Kidney epithelial cell (primary cell): ENCODE measurements at places on chromosomes 5 and 9. TPM values are rescaled to one million over a fixed set of nuclear protein-coding genes. Genes with fewer than 3 reads are reported as not detected.

The C9 gene
- total RNA-seq = not detected in 2 replicates

The SLC6A3 gene
- not detected in 2 replicates for total RNA-seq

DNA sequence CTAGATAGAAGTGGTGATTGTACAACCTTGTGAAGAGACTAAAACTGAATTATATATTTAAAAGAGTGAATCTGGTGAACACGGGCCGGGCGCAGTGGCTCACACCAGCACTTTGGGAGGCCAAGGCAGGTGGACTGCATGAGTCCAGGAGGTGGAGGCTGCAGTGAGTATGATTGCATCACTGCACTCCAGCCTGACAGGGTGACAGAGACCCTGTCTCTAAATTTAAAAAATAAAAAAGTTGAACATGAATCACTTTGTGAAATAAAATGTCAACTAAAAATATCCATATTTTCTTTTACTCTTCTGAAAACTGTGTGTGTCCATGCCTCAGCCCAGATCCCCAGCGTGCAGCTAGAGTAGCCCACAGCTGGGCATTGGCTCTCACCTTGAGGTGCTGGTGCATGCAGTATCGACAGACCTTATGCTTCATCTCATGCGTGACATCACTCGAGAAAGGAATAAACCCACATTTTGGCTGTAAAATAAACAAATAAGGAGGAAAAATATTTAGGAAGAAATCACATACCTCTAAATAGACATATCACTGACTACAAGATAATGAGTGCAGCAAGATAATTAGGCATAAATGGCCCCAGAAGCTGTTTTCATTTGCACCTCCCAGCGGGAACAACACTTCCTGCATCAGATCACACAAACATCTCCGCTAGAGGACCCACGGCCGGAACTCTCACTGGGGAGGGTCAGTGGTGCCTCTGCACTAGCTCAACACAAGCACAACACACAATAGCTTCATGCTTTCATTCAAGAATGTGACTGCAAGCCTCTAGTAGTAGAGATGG is 22.1 kb downstream of the IPPK start:
- no peak for DNase-seq

DNA sequence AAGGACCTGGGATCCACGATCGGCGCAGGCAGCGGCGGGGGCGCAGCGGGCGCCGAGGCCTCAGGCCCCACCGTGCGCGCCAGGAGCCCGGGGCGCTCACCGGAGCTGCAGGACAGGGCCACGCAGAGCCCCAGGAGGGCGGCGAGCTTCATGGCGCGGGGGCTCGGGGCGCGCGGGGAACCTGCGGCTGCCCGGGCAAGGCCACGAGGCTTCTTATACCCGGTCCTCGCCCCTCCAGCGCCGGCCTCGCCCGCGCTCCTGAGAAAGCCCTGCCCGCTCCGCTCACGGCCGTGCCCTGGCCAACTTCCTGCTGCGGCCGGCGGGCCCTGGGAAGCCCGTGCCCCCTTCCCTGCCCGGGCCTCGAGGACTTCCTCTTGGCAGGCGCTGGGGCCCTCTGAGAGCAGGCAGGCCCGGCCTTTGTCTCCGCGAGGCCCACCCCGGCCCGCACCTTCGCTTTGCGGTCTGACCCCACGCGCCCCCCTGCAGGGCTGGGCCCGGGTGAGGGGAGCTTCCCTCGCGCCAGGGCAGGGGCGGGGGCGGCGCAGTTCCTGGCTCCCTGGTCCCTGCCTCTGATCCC is at the start of gene SCGB3A1:
Gene SCGB3A1, minus strand, starts transcription at position 189 of the 577 bp plus-strand sequence. Its CDS starts 37 bp downstream, at position 152.
- no peak for DNase-seq

GRCh38 chr5:98827588-98828284 is 54.3 kb downstream of the RGMB start:
- no peak for DNase-seq

The FAF2 gene
- total RNA-seq = 44.4 and 45.5 TPM in 2 replicates

The MCCC2 gene
- total RNA-seq = 40.4 and 44.1 TPM in 2 replicates

- no peak for DNase-seq
Observed at GRCh38 chr5:135921388-135921787, 25.7 kb upstream of the IL9 start.

DNA sequence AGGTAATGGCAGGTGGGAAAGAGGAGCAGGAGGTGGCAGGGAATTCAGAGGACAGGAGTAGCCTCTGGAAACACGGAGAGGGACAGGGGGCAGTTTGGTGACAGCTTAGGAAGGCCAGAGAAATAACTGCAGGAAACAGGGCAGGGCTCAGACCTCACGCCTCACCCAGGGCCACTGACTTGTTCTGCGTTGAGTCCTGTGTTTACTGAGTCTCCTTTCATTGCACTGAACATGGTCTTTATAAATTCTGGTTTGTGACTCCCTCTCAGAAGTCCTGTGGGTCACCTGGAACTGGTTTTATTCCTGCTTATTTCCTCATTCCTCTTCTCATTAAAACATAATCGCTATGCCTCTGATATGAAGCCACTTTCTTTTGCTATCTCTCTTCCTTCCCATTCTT is 55.2 kb upstream of the ZNF622 start:
- no peak for DNase-seq

GRCh38 chr5:116930616-116931015 is 356.0 kb upstream of the SEMA6A start:
- no peak for DNase-seq

- no peak for DNase-seq
Observed at GRCh38 chr9:6506571-6506970, 93.6 kb downstream of the UHRF2 start.

DNA sequence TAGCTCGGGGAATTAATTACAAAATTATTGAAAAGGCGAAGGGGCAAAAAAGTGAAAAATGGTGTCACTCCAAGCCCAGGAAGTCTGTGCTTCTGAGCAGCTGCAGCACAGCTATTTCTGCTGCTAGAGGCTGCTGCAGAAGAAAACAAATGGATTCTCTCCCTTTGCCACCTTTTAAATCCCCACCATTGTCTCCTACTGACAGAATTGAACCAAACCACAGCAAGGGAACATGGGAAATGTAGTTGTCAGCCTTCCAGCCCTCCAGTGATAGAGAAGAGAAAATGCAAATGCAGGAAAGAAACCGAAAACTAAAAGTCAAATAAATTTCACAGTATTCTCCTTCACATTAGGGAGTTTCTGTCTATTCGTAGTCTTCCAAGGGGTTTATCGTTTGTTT is 33.4 kb upstream of the CDC42SE2 start:
- DNase-seq = no peak

DNA sequence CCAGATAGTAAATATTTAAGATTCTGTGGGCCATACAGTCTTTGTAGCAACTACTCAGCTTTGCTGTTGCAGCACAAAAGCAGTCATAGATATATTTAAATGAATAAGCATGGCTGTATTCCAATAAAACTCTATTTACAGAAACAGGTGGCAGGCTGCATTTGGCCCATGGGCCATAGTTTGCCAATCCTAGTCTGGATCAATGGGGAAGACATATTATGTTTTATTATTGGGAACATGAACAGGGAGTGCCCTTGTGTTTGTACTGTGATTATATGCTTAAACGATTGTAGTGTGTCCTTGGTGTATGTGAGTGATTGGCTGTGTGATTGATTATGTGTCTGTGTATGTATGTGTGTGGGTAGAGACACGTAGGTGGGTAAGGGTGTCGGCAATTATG is 12.0 kb upstream of the CCL27 start:
- DNase-seq = no peak

DNA sequence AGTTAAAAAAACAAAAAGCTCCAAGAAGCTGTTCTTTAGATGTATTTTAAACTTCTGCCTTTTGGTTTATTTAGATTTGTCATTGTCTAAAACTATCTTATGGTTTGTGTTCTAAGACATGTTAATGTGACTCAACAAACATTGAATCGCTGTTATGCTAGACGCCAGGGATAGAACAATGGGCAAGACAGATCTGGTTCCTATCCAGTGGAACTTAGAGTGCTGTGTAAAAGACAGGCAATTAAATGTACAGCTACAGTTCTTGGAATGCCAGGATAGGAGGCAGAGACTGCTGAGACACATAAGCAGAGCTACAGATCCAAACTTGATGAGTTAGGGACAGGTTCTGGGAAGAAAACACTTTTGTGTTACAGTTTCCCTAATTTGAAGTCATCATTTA is 22.4 kb downstream of the LYRM7 start:
- DNase-seq = no peak

DNA sequence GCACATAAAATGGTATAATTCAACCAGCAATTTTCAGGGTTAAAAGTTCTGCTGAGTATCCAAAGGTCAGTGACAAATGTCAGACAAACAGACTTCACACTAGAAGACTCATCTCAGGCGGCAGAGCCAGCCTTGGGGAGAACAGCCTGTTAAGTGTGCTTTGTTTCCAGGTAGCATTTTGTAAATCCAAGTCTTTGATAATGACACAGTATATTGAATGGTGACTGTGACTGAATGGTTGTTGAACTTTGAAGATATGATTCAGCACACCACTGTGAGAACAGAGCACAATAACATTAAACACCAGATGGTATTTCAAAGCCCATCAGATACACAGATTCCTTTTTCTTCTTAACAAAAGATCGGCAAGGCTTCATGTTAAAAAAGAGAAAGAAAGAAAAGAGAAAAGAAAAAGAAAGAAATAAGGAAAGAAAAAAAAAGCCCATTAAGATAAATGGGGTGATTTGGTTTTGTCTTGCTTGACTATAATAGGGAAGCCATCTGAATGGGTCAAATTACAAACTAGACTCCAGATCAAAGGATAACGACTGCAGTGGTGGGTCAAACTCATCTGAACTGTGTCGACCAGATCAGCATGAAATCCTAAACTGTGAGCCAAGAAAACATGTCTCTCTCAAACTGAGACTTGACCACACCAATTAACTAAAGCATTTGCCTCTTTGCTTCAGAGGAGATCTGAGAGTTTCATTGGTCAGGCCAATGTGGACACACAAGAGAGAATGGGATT is 313.0 kb upstream of the ZNF608 start:
- no peak for DNase-seq

- DNase-seq = no peak
Observed at GRCh38 chr5:53298841-53299240, 181.6 kb upstream of the FST start.

The LRRC19 gene
- under 0.01 TPM in 1 of 2 replicates, not detected in the other for total RNA-seq

DNA sequence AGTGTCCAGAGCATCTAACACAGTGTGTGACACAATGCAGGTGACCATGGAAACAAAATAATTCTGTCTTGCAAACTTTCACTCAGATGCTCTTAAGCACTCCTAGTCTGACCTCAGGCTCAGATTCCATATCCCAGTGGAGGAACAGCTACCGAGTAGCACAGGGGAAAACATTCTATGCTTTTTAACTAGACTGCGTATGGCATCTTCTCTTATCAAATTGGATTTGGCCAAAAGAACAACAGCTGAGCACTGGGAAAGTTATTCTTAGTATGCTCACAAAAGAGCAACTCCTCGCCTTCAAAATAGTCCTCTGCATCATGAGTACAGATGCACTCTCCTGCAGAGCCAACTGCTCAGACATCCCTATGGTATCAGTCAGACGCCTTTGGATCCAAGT is 528.2 kb upstream of the DAP start:
- DNase-seq = no peak

The CCL28 gene
- total RNA-seq = 4.7 and 7.5 TPM in 2 replicates

DNA sequence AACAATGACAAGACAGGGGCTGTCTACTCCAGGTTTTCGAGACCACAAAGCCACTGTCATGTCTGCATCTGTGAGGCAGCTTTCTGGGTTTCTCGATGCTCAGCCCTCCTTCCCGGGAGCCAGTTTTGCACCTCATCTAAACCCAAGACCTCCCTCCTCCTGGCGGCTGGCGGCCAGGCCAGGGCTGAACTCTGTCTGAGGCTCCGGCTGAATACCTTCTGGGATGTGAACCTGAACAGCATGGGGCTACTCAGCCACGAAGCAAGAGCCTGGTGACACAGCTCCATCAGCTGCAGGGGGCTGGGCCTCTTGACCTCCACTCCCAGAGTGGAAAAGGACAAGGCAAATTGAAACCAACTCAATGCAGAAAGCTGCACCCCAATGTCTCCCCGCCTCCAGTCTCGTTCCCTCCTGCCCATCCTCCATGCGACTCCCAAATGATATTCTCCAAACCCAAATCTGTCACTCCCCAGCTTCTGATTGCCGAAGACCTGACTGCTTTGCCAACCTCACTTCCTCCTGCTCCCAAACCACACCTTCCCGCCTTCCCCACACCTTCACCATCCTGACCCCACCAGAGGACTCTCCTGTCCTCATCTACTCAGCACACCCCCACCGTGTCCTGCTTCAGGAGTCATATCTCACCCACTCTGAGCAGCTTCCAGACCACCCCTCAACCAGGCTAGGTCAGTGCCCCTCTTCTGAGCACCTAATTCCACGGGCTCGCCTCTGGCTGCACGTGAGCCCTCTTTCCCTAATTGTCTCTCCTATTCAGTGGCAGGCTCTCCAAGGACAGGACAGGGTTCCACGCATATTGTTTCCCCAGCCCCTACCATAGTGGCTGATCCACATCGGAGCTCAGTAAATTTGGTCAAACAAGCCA is 4.5 kb downstream of the ANKS6 start:
- DNase-seq = peak; percentile 57

The DNAH5 gene
- total RNA-seq = 2.7 and 4.4 TPM in 2 replicates

GRCh38 chr5:37495210-37495609 is 116.1 kb downstream of the WDR70 start:
- no peak for DNase-seq

DNA sequence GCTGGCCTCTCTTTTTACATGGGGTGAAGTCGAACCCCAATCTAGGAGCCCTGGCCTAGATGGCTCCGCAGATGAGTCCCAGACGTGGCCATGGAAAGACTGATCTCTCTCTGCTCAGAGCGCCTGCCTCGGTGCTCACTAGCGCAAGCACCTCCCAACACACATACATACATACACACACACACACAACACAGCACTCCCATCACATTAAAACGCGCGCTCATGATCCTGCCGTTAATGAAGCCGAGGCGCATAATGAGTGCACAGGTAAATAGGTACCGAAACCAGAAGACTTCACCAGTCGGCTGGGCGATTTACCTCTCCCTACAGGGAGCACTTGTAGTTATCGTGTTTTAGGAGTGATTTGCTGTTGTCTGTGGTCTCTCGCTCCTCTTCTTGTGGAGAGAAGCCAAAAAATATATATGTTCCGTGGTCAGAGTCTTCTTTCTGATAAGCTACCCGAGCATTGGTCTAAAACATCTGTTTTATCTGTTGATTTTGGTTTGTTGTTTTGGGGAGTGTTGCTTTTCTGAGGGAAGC is 207.7 kb downstream of the MEF2C start:
- DNase-seq = no peak

The PCDHGB4 gene
- total RNA-seq = 6.4 and 9.2 TPM in 2 replicates

DNA sequence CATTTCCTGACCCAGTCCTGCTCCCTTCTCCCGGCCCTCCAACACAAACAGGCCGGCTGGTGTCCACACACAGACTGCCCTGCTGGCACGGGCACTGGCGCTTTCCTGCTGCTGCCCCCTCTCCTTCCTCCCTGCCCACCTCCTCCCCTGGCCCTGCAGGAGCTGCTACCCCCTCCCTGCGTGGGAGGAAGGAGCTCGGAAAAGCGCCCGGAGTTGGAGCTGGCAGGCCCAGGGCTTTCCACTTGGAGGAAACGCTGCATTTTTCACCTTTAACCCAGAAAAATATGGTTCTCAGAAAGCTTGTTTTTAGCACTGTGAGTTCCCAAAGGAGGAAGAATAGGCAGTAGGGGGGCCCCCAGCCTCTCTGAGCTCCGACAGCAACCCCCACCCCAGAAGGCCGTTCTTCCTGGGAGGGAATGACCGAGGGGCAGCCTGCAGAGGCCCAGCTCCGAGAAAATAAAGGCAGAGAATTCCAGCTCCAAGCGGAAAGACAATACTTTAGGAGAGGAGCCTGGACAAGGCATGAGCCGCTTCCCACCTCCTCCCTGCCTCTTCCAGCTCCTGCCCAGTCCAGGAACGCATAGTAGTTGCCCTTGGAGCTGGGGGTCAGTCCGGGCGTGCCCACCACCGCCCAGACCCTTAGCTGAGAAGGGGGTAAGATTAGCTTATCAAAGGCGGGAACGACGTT is 88.9 kb downstream of the LIFR start:
- no peak for DNase-seq

The INSL4 gene
- not detected in 2 replicates for total RNA-seq
